HL-60 (cell line): ENCODE measurements at places on chromosomes 4 and X.

- no peak for DNase-seq
These were observed 494.1 kb downstream of the INPP4B start for GRCh38 chr4:142351958-142352357.

- no peak for DNase-seq
These were observed 4.4 kb upstream of the MAEA start for GRCh38 chr4:1285151-1285789.

- DNase-seq = no peak
These were observed 192.4 kb upstream of the AR start for GRCh38 chrX:67351411-67351810.

GRCh38 chrX:41596596-41596995 lies 92.2 kb upstream of the GPR34 start:
- no peak for DNase-seq

DNA sequence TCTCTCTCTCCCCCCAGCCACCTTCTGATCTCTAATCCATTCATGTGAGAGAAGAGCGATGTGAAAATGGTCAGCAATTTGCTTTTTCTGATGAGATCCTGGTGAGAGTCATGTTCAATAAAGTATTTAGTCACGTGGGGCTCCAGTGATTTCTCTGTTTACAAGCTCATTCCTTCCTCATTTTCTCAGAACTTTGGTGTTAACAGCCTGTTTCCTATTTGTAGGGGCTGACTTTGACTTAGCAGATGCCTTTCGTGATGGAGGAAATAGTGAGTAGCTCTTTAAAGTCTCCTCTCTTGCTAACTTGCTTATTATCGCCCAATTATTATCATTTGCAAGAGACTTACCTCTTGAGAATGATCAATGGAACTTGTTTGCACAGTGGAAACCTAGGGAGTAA lies 72.6 kb upstream of the CD99 start:
- DNase-seq = no peak

GRCh38 chr4:53127365-53127764 lies 238.5 kb downstream of the SCFD2 start:
- no peak for DNase-seq

GRCh38 chr4:22237846-22238494 lies 277.9 kb downstream of the ADGRA3 start:
- no peak for DNase-seq

DNA sequence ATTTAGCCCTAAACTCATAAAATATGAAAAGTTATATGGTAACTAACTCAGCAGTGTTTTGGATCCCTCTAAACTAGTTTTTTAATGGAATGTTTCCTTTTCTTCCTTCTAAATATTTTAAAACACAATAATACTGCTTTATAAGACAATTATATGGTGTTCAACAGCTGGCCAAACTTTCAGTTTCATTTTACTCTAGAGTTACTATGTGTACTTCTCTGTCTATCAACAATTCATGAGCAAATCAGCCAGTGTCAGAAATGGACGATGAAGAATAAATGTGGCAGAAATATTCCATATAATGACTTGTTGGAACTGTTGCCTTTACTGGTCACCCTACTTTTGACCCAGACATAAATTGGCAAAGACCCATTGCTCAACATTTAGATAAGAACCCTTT lies 64.8 kb upstream of the CXXC4 start:
- DNase-seq = no peak

DNA sequence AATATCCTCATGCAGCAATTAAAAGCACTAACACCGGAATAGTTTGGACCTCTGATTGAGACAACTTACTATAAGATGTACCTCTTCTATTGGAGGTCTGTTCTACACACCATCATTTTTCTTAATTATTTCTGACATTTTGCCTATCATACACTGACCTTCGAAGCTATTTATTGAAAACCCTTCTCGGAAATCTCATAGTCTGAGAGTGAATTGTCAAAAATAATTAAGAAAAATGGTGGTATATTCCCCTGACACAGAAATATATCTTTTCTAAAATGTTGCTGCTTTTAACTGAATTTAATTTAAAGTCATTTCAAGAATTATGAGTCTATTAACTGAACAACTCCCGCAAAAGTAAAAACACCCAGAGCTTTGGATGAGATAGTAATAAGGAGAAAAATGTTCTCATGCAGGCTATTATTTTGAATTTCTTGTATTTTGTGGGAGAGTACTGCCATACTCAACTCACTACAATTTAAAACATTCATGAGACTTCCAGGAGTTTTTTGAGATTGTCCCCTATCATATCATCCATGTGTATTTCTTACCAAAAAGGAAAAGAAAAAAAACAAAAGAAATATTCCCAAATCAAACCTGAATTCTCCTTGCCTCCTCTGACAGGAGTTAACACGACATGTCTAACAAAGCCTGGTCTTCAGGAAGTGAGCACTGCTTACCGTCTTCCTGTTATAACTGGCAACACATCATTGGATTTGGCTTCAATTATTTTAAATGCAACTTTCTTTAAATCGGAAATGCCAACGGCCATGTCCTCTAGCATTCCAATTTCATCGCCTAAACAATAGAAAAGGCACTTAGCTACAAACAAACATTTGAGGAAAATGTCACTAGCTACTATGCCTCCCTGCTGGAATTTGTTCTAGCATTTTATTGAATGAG lies 485.3 kb downstream of the IL15 start:
- DNase-seq = no peak

- no peak for DNase-seq
These were observed 30.7 kb downstream of the SPARCL1 start for GRCh38 chr4:87498446-87498900.

DNA sequence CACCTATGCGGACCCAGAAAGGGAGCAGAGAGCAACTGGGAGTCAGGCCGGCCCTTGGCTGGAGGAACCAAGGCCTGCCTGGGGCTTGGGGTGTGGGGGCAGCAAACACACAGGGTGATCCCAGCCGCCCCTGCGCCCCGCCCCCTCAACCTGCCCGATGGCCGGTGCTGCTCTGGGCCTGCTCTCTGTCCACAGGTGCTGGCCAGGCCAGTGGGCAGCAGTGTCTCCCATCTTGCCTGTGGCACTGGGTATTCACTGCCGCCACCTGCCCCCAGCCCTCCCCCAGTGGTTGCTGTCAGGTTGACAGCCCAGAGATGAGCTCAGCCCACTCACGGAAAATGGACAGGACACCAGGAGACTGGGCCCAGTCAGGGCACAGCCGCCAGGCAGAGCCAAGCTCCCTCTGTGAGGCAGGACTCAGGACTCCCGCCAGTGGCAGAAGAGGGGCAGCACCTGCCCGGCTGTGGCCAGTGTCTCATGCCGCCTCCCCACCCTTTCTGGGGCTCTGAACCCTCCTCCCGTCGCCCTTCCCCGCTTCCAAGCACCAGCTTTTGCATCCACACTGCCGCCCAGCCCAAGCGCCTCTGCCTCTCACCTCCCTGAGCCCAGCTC lies 4.7 kb downstream of the NKX1-1 start:
- no peak for DNase-seq

GRCh38 chr4:168717847-168718246 lies 221.0 kb downstream of the PALLD start:
- DNase-seq = no peak

- DNase-seq = no peak
These were observed at the start of gene FHL1 for GRCh38 chrX:136147315-136147901. FHL1 (plus strand) TSS chrX:136147533.

DNA sequence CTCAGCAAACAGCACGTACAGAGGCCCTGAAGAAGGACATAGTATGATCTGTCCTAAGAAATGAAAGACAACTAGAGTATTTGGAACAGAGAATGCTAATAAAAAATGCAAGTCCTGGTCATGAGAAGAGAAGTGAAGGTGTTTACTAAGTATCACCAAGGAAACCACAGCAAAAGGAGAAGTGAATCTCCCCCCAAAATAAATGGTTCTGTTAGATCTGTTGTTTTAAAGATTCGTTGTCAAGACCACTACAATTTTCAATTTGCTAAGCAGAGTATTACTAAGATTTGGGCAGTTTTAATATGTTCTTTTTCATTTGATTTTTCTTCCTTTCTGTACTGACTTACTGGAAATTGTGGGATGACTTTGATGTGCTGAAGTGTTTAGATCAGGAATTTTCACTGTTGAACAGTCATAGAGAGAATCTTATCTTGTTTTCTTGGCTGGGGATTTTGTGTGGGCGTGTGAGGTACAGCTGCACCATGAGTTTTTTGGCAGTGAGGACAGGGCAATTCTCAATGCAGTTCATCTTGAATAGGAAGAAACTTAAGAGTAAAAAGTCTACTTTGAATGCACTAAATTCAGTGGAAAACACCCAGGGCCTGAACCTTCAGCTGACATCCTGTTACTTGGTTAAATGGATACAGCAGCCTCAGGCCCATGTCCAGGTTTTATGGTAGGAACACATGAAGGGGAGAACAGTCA lies 132.2 kb downstream of the STIM2 start:
- DNase-seq = no peak

- no peak for DNase-seq
These were observed 50.4 kb downstream of the RTL9 start for GRCh38 chrX:110408949-110409588.

- peak; percentile 13 for DNase-seq
These were observed 144.9 kb downstream of the STIM2 start for GRCh38 chr4:27005501-27005900.

GRCh38 chr4:139851639-139852038 lies 186.0 kb downstream of the MGST2 start:
- DNase-seq = no peak

DNA sequence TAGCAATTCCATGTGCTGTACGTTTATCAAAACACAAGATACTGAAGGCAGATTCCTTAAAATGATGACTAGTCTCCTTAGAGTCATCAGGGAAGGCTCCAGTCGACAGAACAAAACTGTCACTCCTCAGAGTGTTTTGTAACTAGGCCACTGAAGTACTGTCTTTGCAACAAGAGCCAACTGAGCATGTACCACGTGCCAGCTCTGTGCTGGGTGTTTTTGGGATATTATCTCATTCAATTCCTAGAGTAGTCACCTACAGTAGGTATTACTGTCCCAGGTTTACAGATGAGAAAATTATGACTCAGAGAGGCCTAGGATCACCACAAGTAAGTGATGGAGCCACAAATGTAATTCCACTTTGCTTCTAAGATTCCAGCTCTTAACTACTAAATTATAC lies 18.3 kb upstream of the NUP54 start:
- no peak for DNase-seq

GRCh38 chr4:123349421-123350190 lies 47.0 kb upstream of the SPRY1 start:
- no peak for DNase-seq

DNA sequence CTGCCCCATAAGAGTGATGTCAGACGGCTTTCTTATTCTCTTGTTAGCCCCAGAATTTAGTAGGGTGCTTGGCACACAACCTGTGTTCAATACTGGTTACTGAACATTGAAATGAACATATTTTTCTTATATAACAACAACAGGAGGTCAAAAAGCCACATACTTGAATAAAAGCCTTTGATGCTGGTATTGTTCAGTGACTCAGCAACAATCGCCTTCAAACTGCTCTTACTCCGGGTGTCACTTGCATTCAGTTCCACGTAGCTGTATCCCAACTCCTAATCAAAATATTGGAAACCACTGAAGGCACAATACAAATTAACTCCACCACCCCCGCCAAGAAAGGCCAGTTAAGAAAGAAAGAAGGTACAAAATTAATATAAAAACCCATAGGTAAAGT lies 61.5 kb downstream of the RFC1 start:
- DNase-seq = no peak

- no peak for DNase-seq
These were observed 254.7 kb downstream of the PALLD start for GRCh38 chr4:168751263-168752225.
